ENCODE measurements at places on chromosomes 2 and 18.

- DNase-seq, result no peak
Measured at GRCh38 chr2:208186465-208186864, 3.4 kb downstream of the C2orf80 start.

- DNase-seq, result no peak
Measured at GRCh38 chr2:99081891-99082290, 59.6 kb upstream of the C2orf15 start.

GRCh38 chr2:126634273-126634861 lies 21.6 kb upstream of the GYPC start:
- DNase-seq, result peak; percentile 3

- no peak for DNase-seq
Measured at GRCh38 chr18:6174983-6175745, 239.5 kb downstream of the L3MBTL4 start.

DNA sequence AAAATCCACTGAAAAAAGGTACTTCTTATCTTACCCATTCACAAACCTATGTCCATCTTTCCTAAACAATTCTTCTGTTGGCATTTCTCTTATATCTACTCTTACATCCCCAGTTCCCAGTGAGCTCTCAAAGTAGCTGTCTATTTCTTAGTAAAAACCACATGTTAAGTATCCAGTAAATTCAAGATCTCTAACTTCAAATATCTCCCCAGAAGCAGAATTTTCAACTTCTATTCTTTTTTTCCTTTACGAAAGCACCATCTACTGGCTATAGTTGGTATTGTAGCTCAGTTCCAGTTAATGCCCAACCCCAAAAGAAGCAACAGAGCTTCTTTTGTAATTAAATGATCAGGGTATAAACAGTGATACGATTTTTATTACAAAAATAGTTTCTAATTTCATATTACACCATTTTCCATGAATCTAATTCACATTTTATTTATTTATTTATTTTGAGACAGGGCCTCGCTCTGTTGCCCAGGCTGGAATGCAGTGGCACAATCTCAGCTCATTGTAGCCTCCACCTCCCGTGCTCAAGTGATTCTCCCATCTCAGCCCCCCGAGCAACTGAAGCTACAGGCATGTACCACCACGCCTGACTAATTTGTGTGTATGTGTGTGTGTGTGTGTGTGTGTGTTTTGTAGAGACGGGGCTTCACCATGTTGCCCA lies 28.5 kb downstream of the HRH4 start:
- peak; percentile 40 for DNase-seq

DNA sequence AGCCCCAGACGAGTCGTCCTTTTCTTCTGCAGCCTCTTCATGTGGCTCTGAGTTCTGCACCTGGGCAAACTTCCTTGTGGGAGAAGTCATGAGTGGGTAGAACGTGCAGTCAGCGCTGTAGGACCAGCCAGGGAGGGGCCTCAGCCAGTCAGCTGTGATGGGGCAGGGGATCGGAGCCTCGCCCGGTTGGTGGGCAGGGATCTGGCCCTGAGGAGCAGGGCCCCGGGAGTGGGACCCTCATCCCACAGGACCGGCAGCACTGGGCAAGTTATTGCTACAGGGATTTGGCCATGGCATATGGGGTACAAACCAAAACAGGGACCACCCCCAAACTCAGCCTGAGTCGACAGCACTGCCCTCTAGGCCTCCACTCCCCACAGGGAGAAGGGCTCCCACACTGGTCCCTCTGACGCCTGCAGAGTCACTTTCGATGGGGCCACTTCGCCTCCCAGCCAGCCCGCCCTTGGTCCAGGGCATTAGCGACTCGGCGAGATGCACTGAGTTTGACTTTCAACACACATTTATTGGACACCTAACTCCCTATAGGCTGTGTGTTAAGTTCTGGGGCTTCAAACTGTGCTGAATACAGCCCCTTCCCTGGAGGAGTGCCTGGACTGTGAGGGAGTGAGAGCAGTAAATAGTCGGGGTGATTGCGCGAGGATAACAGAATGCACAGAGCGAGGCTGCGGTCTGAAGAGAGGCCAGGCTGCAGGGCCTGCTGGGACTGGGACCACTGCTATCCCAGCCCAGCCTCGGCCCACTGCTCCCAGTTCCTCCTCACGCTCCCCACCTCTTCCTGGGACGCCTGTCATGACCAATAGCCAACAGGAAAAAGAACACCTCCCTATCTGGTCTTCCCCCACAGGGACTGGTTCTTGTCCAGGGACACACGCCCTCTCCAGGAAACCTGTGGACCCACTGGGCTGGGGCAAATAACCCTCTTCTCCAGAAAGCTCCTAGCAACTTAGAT lies 55.9 kb downstream of the SDC1 start:
- no peak for DNase-seq

GRCh38 chr18:63697097-63697660 lies 5.6 kb upstream of the SERPINB11 start:
- DNase-seq, result no peak

- DNase-seq, result no peak
Measured at GRCh38 chr2:239178954-239179353, 221.9 kb downstream of the HDAC4 start.

Measured in COR-L47 (cell line).